ENCODE measurements at places on chromosomes 3 and 15.
A peak's percentile ranks its signal among the peaks of the same experiment; 100 is the strongest.

DNA sequence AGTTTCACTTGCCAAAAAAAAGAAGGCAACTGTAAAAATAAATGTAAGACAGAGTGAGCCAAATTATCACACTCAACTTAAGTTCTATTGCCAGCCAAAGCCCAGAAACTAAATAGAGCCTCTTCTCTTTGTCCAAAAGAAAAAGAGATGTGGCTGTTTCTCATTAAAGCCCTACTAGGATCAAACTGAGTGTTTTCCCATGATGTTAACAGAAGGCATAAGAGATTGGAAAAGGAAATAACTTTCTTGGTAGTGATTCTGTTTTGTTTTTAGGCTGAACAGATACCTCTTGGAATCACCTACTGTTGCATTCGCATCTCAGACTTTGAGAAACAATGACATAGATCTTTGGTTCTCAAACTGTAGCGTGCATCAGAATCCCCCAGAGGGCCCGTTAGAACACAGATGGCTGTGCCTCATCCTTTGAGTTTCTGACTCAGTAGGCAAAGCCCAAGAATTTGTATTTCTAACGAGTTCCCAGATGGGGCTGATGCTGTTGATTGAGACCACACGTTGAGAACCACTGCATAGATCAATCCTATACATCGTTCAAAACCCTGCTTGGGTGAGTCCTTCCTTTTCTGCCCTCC lies 42.5 kb upstream of the SRGAP3 start:
- DNase-seq, result no peak

GRCh38 chr3:171699601-171700000 lies 110.7 kb downstream of the PLD1 start:
- DNase-seq, result no peak

DNA sequence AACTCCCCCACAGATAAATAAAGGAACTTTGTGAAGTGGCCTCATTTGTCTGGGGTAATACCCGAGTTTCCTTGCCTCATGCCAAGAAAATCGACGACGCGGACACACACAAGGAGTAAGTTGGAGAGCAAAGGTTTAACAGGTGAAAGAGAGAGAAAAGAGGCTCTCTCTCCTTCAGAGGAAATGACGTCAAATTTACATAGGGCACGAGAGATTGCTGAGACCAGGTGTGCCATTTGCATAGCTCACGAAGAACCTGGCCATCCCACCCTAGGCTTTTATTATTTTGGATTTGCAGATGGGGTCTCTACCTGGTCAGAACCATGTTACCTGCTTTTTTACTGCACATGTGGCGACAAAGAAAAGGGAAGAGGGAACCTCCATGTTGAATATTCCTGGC lies 49.3 kb upstream of the IGF2BP2 start:
- DNase-seq, result no peak

GRCh38 chr3:38836561-38836960 lies 20.5 kb upstream of the SCN10A start:
- no peak for DNase-seq

DNA sequence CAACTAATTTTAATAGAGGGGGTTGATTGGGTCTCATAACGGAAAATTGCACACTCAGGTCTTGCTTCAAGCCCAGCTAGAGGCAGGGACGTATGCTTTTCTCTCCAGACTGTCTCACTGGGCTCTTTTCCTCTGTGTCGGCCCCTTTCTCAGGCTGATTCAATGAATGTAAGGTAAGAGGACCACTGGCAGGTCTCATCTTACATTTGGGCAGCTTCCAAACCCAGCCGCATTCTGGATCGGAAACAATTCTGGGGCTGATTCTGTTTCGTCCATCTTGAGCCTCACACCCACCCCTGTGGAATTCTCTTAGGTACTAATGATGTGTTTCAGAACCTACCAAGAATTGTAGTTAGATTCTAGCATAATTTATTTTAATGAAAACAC lies 40.7 kb downstream of the TMEM212 start:
- DNase-seq, result no peak

DNA sequence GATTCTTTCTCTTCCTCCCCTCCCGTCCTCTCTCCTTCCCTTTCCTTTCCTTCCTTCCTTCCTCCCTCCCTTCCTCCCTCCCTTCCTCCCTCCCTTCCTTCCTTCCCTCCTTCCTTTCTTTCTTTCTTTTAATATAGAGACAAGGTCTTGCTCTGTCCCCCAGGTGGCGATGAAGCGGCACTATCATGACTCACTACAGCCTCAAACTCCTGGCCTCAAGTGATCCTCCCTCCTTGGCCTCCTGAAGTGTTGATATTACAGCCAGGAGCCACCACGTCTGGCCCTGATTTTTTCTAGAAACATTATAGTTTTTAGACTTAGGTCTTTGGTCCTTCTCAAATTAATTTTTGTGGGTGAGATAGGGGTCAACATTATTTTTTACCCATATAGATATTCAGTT lies 15.5 kb downstream of the GRM2 start:
- no peak for DNase-seq

GRCh38 chr15:51837792-51838251 lies 8.4 kb downstream of the TMOD3 start:
- no peak for DNase-seq

GRCh38 chr3:195763843-195764825 lies 43.4 kb downstream of the MUC20 start:
- DNase-seq, result no peak

DNA sequence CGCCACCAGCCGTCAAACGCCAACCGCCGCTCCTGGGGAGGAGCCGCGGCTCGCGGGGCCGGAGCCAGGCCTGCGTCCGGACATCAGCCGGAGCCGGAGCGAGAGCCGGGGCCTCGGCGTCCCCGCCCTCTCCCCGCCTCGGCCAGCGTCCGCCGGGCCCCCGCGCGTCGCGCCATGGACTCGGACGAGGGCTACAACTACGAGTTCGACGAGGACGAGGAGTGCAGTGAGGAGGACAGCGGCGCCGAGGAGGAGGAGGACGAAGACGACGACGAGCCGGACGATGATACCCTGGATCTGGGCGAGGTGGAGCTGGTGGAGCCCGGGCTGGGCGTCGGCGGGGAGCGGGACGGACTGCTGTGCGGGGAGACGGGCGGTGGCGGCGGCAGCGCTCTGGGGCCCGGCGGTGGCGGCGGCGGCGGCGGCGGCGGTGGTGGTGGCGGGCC lies 359 bp downstream of the ARIH1 start:
- no peak for DNase-seq

GRCh38 chr3:123124971-123125370 lies 58.1 kb downstream of the PDIA5 start:
- no peak for DNase-seq

- no peak for DNase-seq
Observed at GRCh38 chr15:81101894-81102815, 31.9 kb upstream of the CFAP161 start.

DNA sequence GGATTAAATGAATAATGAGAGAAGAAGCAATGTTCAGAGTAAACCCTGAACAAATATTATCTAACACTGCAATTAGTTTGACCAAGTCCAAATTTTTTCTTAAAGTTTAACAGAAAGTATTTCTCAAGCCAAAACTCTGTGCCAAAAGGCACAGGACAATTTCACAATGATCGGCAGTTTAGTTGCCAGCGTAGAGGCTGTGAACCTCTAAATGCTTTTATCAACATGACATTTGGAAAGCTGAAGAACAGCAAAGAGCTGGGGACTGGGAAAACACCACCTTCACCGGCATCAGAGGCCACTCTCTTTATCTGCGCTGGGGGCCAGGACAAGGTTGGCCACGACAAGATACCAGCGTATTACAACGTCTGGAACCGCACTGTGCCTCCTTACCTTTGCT lies 125.6 kb downstream of the ADAMTS17 start:
- DNase-seq, result peak; percentile 78

All from large intestine (tissue), 12 donors.